ENCODE measurements at places on chromosomes 7 and 10.

DNA sequence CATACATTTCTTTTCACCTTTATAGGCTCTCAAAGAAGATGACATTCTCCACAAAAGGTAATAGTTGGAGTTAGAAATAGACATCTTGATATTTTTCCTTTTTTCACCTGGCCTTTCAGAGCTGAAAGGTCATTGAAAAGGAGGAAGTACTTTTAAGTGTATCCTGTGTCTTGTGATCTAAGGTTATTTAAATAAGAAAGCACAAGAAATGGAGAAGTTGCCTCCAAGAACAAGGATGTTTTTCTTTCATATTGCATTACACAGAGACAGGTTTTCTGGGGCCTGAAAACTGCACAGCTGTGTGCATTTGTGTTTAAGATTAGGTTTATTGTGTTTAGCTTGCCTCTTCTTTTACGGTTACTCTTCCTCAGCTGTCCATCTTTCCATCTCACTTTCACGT, 103.4 kb upstream of the SEMA3D start:
- DNase-seq = no peak

DNA sequence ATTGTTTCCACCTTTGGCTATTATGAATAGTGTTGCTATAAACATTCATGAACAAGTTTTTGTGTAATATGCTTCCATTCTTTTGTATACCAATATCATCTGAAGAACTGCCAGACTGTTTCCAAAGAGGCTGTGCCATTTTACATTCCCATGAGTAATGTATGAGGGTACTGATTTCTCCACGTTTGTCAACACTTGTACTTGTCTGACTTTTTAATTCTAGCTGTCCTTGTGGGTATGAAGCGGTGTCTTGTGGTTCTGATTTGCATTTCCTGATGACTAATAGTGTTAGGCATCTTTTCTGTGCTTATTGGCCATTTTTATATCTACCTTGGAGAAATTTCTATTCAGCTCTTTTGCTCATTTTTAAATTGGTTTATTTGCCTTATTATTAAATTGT, 52.8 kb downstream of the LSMEM1 start:
- DNase-seq = no peak

DNA sequence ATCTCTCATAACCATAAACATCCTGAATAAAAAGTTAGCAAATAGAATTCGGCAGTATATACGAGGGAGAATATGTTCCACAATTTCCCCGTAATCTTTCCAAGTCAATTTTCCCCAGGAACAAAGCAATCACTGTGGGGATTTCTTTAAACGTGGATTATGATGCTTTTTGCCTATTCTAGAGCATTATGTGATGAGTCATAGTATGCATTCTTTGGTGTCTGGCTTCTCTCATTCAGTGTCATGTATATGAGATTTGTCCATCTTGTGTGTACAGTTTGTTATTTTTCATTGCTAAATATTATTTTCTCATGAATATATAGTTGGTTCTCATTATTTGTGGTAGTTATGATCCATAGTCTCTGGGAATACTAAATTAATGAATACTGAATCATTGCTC, 9.9 kb upstream of the OR9A4 start:
- DNase-seq = no peak

GRCh38 chr7:112022128-112022527, 184.1 kb downstream of the DOCK4 start:
- DNase-seq = no peak

DNA sequence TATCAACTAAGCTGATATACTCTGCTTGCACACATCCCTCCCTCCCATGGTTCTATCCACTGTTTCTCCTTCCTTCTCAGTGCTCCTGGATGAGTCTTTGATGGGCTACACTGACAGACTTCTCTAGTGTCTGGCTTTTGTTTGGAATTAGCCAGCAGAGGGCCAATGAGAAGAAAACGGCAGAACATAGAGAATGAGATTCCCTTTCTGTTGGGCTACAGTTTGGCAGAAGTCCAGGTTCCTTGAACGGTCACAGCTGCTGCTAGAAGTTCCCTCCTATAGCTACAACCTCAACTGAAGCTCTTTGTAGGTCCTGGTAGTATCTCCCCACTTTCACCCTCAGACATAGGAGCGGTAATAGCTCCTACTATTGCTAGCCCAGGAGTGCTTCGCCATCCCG, 251.1 kb upstream of the LRRN3 start:
- no peak for DNase-seq

DNA sequence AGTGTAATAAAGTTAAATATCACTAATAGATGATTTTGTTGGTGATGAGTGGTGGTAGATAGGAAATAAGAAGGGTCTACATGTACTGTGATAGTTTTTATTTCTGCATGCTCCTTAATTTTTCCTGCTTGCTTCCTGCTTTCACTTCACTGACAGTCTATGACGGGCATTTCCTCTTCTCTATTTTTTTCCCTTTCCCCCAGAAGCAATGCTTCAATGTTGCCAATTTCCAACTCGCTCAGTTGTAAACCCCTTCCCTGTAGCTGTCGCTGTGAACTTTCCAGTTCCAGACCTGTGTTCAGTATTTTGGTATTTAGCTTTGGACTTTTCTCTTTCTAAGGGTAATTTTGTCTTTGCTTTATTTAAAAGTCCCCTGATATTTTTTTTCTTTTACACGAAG, 123.5 kb upstream of the AGR3 start:
- DNase-seq = no peak

DNA sequence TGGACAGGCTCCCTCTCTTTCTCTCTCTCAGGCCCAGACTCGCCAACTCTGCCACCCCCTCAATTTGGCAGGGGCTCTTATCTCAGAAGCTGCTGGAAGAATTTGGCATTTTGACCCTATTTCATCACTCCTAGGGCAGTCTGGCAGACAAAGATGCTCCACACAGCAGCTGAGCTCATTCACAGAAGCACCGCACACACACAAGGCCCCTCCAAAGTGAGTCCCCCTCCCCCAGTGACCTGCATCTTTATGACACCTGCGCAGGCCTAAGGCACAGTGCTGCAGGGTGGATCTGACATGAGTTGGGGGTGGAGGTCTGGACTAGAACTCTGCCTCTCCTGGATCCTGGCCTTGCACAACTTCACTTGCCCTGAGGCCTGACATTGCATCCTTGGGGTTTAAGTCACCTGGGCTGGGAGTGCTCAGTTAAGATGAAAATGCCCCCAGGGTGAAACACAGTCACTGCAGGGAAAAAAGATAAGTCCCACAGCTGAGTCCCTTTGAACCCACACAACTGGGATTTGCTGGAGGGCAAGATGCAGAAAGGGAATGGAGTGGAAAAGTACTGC, 41.1 kb upstream of the DUSP5 start:
- DNase-seq = no peak

GRCh38 chr7:157273208-157274093, 63.4 kb upstream of the DNAJB6 start:
- peak; percentile 88 for DNase-seq

DNA sequence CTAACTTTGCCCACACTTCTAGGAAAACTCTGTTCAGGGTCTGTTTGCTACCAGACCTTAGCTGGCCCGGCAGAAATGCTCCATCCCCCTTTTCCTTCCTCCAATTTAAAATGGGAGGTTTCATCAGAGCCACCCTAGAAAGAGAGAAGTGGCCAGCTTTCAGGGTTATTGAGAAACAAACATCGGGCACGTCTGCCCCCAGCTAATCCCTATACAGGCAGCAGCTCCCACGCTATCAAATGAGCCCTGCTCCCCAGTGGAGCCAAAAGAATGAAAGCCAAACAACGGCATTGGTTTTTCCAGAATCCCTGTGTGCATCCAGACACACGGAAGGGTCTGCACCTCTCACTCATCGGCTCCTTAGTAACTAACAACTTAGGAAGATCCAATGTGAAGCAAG, 132.5 kb downstream of the GRID1 start:
- DNase-seq = no peak

DNA sequence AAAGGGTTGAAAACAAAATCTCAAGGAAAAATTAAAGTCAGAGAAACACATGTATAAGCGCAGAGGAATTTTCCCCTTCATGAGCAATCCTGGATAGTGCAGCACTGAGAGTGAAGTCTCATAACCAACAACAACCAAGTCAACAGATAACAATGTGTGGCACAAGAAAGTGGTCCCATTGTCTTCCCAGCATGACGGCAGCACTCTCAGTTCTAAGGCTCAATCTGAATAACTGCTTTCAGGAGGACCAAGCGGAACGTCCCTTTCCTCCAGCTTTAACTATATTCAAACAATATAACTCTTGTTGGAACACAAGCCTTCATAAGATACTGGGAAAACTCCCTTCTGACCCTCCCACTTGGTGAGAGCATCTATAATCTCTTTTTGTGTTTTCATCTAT, 137.9 kb downstream of the RAPGEF5 start:
- DNase-seq = no peak

DNA sequence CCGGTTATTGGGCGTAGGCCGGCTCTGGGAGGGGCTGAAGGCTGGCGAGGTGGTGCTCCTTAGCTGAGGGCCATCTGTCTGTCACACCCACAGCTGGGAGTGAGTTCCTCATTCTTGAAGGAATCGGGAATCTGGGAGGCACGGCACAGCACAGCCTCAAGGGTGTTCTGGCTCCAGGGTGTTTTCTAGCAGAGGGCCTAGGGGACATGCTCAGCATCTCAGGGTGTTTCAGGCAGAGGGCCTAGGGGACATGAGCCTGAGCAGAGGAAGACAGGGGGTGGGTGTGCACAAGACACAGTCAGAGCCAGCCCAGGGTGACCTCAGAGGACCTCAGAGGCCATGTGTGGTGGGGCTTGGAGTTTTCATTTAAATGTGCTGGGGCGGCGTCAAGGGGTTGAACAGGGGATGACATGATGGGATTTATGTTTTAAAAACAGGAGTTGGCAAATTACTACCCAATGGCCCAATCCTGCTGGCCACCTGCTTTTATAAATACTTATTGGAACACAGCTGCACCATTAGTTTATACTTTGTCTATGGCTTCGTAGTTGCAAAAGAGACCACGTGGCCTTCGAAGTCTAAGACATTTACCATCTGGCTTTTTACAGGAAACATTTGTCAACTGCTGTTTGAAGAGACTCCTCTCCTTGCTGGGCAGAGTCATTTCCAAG, 121.6 kb downstream of the PRKAG2 start:
- DNase-seq = no peak

- no peak for DNase-seq
Observed at GRCh38 chr10:61458031-61458430, 4.8 kb upstream of the TMEM26 start.

- DNase-seq = no peak
Observed at GRCh38 chr10:77648472-77648871, 10.9 kb upstream of the KCNMA1 start.
